ENCODE measurements at places on chromosomes 3 and 15.

- DNase-seq, result no peak
These were observed 69.5 kb upstream of the EPHB3 start for GRCh38 chr3:184491867-184492615.

- no peak for DNase-seq
These were observed 74.0 kb upstream of the TTBK2 start for GRCh38 chr15:42994546-42994945.

GRCh38 chr3:45507820-45508317 is 86.7 kb upstream of the LIMD1 start:
- DNase-seq, result peak; percentile 39

DNA sequence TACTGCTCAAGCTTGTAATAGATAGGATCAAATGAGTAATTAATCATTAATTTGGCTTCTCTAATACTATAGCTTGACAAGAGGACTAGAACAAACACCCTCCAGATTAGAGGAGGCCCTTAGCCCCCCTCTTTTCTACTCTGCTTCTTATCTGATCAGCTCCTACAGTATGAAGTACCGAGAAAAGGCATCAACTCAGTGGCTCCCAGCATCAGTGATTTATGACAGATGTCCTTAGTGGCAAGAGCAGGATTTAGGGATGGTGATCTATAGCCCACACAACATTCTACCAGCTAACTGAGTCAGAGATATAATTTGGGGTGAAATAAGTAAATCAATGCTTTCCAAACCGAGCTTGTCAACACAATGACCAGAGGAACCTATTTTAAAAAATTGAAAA is 541.1 kb downstream of the NLGN1 start:
- no peak for DNase-seq

GRCh38 chr3:81869382-81869781 is 107.9 kb upstream of the GBE1 start:
- DNase-seq, result no peak

DNA sequence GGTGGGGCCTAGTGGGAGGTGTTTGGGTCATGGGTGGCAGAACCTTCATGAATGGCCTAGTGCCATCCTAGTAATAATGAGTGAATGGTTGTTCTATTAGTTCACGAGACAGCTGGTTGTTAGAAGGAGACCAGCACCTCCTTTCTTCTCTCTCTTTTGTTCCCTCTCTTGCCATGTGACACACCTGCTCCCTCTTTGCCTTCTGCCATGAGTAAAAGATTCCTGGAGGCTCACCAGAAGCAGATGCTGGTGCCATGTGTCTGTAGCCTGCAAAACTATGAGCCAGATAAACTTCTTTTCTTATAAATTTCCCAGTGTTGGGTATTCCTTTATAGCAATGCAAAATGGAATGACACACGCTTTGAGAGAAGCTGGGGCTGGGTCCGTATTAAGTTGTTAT is 89.0 kb upstream of the SLC4A7 start:
- DNase-seq, result no peak

GRCh38 chr15:89499156-89499555 is 2.8 kb upstream of the RHCG start:
- DNase-seq, result no peak

DNA sequence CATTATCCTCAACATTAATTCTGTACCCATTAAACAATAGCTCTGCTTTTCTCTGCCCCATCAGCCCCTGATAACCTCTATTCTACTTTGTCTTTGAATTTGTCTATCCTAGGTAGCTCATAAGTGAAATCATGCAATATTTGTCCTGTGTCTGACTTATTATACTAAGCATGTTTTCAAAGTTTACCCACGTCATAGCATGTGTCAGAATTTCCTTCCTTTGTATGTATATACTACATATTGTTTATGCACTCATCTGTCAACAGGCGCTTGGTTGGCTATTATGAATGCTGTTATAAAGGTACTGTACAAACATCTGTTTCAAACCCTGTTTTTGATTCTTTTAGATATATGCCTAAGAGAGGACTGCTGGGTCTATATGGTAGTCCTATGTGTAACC is 18.2 kb downstream of the CSNK1G1 start:
- DNase-seq, result no peak

GRCh38 chr3:90054311-90054710 is 946.9 kb downstream of the EPHA3 start:
- DNase-seq, result no peak

GRCh38 chr15:34038023-34038870 is 757 bp downstream of the AVEN start:
- DNase-seq, result peak; percentile 87

DNA sequence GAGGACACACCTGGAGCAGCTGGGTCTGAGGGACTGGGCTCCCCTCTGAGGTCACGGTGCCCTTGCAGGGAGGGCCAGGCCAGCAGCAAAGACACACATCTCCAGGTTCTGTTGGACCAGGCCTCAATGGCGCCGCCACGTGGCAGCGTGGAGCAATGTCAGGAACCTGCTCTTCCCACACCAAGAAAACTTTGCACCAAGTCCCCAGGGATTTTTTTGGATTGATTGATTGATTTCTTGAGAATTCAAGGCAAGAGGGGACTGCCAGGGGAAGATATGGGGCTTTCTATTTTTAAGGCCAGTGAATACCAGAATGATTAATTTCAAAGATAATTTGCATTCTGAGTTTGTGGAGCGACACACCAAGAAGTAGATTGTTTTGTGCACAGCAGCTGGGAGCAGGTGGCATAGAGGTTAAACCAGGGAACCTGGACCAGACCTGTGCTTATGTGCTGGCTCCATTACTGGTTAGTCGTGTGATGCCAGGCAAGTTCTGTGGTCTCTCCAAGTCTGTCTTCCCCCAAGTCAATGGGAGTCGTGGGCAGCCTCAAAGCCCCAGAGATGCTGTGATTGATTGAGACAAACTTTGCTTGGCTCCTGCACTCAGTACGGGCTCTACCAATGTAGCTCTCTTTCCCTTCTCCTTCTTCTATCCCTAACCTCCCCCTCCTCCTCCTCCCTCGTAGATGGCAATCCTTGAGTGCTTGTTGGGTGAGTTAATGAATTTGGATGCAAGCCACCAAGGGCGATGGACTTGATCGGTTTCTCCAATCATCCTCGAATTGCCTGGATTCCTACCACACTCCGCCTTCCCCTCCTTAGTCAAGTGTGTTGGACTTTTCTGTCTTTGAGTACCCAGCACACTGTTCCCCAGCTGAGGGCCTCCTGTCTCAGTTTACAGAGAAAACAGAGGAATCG is 96.2 kb upstream of the TRPM1 start:
- peak; percentile 44 for DNase-seq

DNA sequence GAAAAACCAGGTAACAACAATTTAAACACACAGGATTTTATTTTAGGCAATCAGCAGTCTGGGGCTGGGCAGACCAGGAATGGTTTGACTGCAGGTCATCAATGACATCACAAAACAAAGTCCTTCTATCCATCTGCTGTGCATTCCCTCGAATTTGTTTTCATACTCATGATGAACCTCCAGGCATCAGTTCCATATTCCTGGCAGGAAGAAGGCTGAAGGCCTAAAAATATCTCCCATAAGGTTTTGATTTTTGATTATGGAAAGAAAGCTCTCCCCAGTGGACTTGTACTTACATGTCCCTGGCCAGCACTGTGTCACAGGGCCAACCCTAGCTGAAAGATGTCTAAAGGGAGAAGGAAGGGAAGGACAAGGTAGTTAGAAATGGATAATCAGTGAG is 107.4 kb downstream of the PEAK1 start:
- peak; percentile 5 for DNase-seq

GRCh38 chr3:141825216-141826011 is 51.0 kb upstream of the ATP1B3 start:
- no peak for DNase-seq

Data from urothelium cell line (cell line).